Activated CD8-positive, alpha-beta memory T cell treated with anti-CD3 and anti-CD28 coated beads for 1 hour (primary cell): ENCODE measurements at places on chromosomes 7 and 10.

DNA sequence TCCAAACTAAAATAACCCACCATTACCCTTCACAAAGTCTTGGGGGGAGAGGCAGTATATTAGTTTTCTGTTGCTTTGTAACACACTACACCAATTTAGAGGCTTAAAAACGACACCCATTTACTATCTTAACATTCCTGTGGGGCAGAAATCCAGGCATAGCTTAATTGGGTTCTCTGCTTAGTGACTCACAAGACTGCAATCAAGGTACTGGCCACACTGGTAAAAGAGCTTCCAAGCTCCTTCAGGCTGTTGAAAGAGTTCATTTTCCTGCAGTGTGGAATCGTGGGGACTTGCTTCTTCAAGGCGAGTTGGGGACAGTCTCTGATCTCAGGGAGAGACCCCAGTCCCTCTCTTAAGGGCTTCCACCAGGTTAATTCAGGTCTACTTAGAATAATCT lies 139.1 kb downstream of the XPNPEP1 start:
- no peak for DNase-seq

GRCh38 chr10:102001435-102002068 lies 54.4 kb downstream of the ARMH3 start:
- DNase-seq = no peak

DNA sequence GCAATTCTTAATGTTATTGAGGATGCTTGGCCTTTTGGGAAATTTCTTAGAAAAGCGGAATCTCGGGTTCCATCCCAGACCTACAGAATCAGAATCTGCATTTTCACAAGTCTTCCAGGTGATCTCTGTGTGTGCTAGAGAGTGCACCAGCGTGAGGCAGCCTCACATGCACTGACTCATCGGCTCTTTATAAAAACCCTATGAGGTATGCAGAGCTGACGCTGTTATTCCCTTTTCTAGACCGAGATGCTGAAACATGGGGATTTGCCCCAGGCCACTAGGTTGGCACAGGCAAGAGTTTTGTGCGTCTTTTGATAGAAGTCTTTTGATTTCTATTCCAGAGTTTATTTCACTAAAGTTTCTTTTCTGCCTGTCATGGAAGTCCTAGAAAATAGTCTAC lies 61.2 kb downstream of the CDCA7L start:
- no peak for DNase-seq

DNA sequence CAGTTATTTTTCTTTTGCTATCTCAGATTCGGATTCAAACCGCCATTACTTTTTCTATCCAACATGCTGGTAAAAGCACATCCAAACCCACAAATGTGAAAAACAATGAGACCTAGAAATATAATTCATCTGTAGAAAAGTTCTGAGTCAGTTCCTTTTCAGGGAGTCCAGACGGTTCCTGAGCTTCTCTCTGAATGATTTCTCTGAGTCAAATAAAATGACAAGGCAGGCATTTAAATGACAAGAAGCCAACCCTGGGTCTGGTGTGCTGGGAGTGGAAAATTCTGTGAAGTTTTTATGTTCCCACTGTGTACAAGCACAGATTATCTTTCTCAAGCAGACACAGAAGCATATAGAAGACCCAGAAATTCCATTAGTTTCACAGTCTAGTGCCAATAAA lies 96.3 kb upstream of the ANKRD1 start:
- no peak for DNase-seq

- DNase-seq = no peak
Measured at GRCh38 chr10:69317175-69317604, 38.9 kb downstream of the HK1 start.

- DNase-seq = no peak
Measured at GRCh38 chr7:4416396-4417056, 265.6 kb upstream of the FOXK1 start.

GRCh38 chr10:123755061-123755460 lies 88.9 kb downstream of the GPR26 start:
- no peak for DNase-seq

DNA sequence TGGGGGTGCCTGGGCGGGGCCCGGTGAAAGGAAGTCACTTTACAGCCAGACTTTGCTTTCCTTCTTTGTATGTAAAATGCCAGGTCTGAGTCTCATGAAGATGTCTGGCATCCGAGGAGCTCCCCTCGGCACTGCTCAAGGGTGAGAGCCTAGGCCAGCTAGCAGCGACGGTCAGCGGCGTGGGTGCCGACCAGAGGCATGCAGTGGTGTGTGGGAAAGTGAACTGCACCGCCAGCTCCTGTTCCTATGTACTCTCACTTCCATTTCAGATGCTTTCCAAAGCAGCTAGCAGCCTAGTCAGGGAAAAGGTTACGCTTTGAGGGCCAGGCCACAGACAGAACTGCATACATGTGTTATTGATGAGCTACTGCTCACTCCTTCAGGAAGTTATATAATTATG lies 172.8 kb downstream of the ZMYND11 start:
- DNase-seq = no peak

DNA sequence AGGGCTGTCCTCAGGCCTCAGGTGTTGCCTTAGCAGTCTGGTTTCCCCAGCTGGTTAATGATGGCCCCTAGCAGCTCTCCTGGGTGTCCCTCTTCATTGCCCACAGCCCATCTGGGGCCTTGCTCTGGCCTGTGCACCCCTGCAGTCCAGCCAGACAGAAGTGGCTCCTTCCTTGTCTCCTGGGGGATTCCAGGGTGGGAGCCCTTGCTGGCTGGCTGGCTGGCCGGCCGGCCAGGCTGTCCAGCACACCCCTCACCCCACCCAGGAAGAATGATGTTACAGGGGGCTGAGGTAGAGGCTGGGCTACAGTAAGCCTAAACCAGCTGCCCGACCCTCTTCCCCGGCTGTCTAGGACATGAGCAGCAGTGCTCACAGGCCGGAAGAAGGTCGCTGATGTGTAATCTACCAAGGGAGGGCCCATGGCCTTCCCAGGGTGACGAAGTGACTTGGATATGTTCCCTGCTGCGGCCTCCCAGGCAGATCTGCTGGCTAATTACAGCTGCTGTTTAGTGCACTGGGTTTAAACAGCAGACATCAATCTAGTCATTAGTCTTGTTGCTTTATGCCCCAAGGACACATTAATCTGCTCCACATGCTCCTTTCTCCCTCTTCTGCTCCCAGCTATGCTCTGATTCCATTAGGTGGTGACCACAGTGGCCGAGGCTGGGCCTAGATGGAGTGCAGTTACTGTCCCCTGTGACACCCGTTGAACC lies 53.8 kb upstream of the LRRC4 start:
- no peak for DNase-seq

- DNase-seq = no peak
Measured at GRCh38 chr10:21092683-21093524, 195.8 kb upstream of the NEBL start.

- no peak for DNase-seq
Measured at GRCh38 chr10:129725011-129725410, 239.1 kb downstream of the EBF3 start.

GRCh38 chr10:58851606-58852005 lies 324.8 kb upstream of the PHYHIPL start:
- no peak for DNase-seq
